ENCODE measurements at places on chromosomes 5 and 9.
A peak's percentile ranks its signal among the peaks of the same experiment; 100 is the strongest.

DNA sequence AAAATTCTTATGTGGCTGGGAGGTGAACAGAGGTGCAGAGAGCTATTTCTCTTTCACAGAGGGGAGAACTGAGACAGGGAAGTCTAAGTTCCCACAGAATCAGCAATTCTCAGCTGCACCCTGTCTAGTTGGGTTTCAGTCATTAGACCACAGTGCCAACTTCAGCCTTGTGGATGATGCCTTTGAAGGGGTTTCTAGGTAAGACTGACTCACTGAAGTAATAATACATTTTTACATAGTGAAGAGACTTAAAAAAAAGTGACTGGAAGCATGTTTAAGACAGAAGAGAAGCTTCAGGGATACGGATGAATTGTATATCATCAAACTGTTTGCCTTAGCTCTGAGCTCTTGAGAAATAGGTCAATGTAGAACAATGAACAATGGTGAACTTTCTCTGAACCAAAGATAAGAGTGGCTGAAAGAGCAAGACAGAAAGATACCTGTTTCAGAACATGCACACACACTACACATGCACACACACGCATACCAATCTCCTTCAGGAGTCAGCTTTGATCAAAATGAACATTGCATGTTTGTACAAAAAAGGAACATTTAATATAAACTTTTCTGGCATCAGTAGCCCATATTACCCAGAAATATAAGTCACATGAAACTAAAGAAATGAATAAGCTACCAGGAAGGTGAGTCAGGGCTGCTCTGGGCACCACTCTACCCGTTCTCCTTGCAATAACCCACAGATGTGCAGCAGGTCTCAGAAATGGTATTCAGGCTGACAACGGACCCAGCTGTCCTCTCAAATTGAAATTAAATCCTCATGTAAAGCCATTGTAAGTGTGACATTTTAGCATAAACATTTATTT lies 12.6 kb upstream of the FYB1 start:
- no peak for DNase-seq

DNA sequence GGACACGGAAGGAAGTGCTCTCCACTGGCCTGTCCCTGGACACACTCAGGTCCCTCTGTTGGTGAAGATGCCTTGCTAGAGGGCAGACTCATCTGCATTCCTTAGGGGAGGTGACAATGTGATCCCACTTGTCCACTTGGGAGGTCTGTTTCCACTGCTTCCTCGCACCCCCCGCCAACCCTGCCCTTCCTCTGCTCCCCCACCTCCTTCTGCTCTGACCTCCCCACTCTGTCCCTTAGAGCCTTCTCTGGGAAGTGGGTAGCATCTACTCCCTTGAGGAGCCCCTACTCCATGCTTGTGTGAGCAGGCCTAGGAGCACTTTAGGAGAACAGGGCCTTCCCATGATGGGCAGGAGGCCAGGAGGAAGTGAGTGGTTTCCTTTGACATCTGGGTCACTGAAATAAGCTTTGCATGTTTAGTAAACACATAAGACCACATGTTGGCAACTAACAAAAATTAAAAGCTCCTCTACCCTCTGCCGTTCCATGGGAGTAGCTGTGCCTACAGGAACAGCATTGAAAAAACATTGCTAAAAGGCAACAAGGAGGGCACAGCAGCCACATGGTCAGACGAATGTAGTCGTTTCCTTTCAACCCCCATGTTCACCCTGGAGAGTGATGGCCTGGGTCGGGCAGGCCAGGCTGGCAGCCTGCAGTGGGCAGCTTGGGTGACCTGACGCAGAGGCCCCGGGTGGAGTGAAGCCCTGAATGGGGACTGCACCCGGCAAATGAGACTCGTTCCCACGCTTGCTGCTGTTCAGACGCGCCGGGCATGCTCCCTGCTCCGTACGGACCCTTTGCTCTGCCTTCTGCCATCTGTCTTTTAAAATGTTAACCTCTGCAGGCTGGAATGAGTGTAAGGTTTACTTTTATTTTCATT lies 634.0 kb downstream of the IRX1 start:
- DNase-seq = no peak

DNA sequence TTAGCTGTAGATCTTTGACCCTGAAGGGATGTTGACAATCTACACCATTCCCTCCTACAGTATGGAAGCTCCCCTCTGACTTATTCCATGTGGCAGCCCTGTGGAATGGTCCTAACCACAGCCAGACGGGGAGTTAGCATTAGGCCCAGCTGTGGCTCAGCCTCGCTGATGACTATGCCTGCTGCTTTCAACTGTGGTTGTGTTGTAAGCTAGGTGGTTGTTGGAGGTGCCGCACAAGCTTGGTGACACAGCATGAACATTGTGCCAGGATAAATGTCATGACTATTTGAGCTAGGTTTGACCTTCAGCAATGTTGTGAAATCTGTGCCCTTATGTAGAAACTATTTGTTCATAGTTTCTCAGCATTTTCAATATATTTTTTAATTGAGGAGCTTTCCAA lies 40.6 kb downstream of the SGCD start:
- DNase-seq = no peak

DNA sequence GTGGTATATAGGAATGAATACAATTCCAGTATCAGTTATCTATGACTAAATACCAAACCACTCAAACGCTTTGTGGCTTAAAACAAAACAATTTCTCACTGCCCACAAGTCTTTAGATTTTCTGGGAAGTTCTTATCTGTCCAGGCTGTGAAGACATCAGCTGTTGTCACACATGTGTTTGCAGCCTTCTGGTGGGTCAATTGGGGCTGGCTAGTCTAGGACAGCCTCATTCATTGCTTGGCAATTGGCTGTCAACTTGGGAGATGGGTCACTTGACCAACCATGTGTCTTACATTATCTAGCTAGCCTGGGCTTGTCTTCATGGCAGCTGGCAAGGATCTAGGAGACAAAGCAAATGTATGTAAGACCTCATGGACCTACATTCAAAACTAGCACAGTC lies 53.8 kb upstream of the PAPPA start:
- no peak for DNase-seq

DNA sequence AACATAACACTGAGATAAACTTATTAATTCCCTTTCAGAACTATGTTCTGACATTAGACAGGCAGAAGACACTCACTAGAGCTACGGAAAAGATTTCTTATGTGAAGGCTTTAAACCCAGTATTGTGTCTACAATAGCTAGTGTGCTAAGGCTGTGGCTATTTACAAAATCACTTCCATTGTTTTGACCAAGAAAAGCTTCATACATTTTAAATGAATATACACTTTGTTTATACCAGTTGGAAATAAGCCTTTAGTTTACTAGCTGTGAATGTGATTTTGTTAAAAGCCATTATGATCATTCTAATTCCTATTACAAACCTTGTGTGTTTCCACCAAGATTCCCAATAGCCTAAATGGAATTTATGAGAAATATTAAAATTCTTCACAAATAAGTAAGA lies 83.0 kb downstream of the AGTPBP1 start:
- no peak for DNase-seq

DNA sequence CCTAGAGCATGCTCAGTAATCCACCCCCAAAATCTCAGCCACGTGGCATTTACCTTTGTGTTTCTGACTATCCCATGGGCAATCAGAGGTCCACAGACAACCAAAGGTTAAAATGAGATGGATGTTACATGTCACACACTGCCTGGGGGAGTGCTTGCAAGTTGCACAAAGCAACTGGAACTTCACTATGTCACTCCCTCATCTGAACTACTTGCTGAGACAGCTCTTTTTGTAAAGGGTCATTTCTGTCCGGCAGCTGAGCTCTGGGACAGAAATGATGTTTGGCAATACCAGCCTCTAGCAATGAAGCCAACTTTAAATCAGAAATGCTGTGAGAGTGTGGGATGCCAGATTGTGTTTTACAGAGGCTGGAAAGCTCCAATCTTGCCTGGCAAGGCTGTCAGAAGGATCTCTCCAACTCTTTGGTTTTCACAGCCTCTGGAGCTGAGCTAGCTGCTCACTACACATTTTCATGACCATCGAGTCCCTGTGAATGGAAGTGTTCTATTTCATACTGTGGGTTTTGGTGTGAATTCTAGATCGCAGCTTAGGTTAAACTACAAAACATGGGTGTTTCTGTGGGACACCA lies 66.3 kb upstream of the TMEM215 start:
- no peak for DNase-seq

GRCh38 chr9:70156729-70157128 lies 102.0 kb upstream of the SMC5 start:
- no peak for DNase-seq

GRCh38 chr9:133821601-133822429 lies 83.7 kb upstream of the SARDH start:
- no peak for DNase-seq

- DNase-seq = no peak
These were observed 716 bp downstream of the TMEM171 start for GRCh38 chr5:73121119-73121463.

DNA sequence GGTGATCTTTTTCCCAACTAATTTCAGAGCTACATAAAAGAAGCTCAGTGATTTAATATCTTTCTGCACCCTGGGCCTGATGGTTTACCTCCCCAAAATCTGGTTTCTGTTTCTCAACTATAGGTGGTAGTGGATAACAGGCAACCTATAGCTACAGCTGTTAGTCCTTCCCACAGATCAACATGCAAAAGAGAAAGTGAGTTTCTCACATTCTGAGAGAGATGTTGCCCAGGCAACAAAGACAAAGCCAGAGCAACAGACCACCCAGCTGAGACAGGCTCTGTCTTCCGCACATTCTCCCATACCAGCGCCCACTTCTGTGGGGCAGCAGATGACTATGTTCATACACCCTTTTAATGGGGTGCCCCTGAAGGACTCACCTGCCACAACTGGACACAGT lies 40.7 kb upstream of the PPP2R2B start:
- DNase-seq = peak; percentile 38

DNA sequence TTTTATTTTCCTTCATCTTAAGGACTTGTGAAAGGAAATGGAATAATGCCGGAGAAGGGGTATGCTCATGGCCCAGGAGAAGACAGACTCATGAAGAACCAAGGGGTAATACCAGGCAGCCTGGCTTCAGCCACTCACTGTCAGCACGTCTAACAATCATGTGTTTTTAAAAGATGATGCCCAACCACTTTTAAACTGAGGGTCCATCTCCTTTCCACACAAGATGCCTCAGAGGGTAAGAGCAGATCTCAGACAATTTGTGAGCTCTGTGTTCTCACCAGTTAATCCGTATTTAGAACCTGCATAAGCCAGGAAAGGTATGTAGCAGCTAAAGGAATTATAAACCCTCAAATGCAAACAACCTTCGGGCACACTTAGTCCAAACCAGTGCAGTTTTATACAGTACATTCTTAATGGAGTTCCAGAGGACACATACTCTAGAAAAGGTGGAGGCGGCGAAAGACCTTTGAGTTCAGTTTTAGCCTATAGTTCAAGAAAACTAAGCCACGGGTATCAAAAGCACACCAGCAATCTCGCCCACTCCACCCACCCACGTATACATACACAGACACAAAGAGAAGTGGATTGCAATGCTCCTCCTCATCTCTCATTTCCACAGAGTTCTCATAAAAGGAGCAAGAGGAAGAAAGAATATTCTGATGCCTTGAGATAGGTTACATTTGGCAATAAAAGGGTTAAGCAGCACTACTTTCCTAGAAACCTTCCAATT lies 2.6 kb downstream of the DIAPH1 start:
- DNase-seq = no peak

Data from iPS DF 19.7 (cell line).